ENCODE measurements at places on chromosomes 3 and 15. TPM values are rescaled to one million over a fixed set of nuclear protein-coding genes. Genes with fewer than 3 reads are reported as not detected.

REC114 gene
- not detected for total RNA-seq

CADM2 gene
- total RNA-seq: 63.7 TPM

NXPE3 gene
- 13.8 TPM for total RNA-seq

NLGN1 gene
- total RNA-seq: 61.0 TPM

TMEM212 gene
- total RNA-seq: not detected

PRKCD gene
- 0.98 TPM for total RNA-seq

CATSPER2 gene
- 4.2 TPM for total RNA-seq

MIX23 gene
- 13.8 TPM for total RNA-seq

PTX3 gene
- 14.0 TPM for total RNA-seq

SCAANT1 gene
- not detected for total RNA-seq

GATA2 gene
- 0.74 TPM for total RNA-seq

PLSCR5 gene
- total RNA-seq: 0.25 TPM

CCDC13 gene
- 2.7 TPM for total RNA-seq

LHFPL4 gene
- 29.5 TPM for total RNA-seq

HEMK1 gene
- 2.5 TPM for total RNA-seq

CCDC191 gene
- total RNA-seq: 3.4 TPM

SNTN gene
- total RNA-seq: not detected

RGMA gene
- total RNA-seq: 16.2 TPM

CCK gene
- 24.3 TPM for total RNA-seq

RNU5B-1 gene
- under 0.01 TPM for total RNA-seq

CD86 gene
- total RNA-seq: 1.2 TPM

SCN11A gene
- total RNA-seq: 0.25 TPM

GOLGA8G gene
- total RNA-seq: not detected

MESP2 gene
- total RNA-seq: not detected

DPPA2 gene
- not detected for total RNA-seq

ADAMTSL3 gene
- 16.2 TPM for total RNA-seq

SPESP1 gene
- total RNA-seq: 0.25 TPM

KNL1 gene
- total RNA-seq: 3.7 TPM

ITIH1 gene
- not detected for total RNA-seq

CCDC54 gene
- 0.25 TPM for total RNA-seq

THSD4 gene
- total RNA-seq: 3.0 TPM

DUOXA1 gene
- under 0.01 TPM for total RNA-seq

GOLGA6L2 gene
- total RNA-seq: not detected

USP50 gene
- 0.25 TPM for total RNA-seq

IL17RC gene
- 3.2 TPM for total RNA-seq

HCLS1 gene
- total RNA-seq: 0.74 TPM

ARHGAP11A gene
- total RNA-seq: 11.6 TPM

Data from temporal lobe (tissue), 4 donors.